ENCODE measurements at places on chromosomes 13 and 19. TPM values are rescaled to one million over a fixed set of nuclear protein-coding genes. Genes with fewer than 3 reads are reported as not detected.

The BST2 gene
- 63.3 TPM for total RNA-seq

The CYP2F1 gene
- total RNA-seq: 0.63 TPM

The MEGF8 gene
- total RNA-seq: 28.8 TPM

- no peak overlapping the region for H3K27ac ChIP-seq
- H3K4me1 ChIP-seq: no peaks in the 10 kb centered on the region
- DNase-seq: no peak
- no peaks in the 10 kb centered on the region for H3K27me3 ChIP-seq
- H3K36me3 ChIP-seq: no peaks in the 10 kb centered on the region
Measured at GRCh38 chr19:20313894-20314293, 146.9 kb downstream of the ZNF486 start.

- no peak for DNase-seq
- no peak overlapping the region for H3K4me3 ChIP-seq
- no peaks in the 10 kb centered on the region for H3K27me3 ChIP-seq
- peaks cover 2% of the 10 kb centered on the region for H3K36me3 ChIP-seq
- no peaks in the 10 kb centered on the region for H3K4me1 ChIP-seq
Measured at GRCh38 chr19:28010656-28011055, 1202.3 kb downstream of the UQCRFS1 start.

GRCh38 chr13:96796091-96796633 lies 198.1 kb downstream of the OXGR1 start:
- no peaks in the 10 kb centered on the region for H3K4me1 ChIP-seq
- no peak overlapping the region for H3K4me3 ChIP-seq
- H3K36me3 ChIP-seq: no peaks in the 10 kb centered on the region
- DNase-seq: no peak
- H3K27me3 ChIP-seq: no peaks in the 10 kb centered on the region

The FKRP gene
- 42.2 TPM for total RNA-seq
